A172 (cell line): ENCODE measurements at places on chromosomes 5 and 9. TPM values are rescaled to one million over a fixed set of nuclear protein-coding genes. Genes with fewer than 3 reads are reported as not detected.

Gene TAS2R1
- not detected in 2 replicates for total RNA-seq

Gene MSMP
- total RNA-seq, result not detected in 2 replicates

Gene PCDHGA2
- 0.57 and 1.1 TPM in 2 replicates for total RNA-seq

Gene IFNA21
- not detected in 2 replicates for total RNA-seq

- no peak for DNase-seq
These were observed 145.7 kb downstream of the EGFLAM start for GRCh38 chr5:38403877-38404635.

DNA sequence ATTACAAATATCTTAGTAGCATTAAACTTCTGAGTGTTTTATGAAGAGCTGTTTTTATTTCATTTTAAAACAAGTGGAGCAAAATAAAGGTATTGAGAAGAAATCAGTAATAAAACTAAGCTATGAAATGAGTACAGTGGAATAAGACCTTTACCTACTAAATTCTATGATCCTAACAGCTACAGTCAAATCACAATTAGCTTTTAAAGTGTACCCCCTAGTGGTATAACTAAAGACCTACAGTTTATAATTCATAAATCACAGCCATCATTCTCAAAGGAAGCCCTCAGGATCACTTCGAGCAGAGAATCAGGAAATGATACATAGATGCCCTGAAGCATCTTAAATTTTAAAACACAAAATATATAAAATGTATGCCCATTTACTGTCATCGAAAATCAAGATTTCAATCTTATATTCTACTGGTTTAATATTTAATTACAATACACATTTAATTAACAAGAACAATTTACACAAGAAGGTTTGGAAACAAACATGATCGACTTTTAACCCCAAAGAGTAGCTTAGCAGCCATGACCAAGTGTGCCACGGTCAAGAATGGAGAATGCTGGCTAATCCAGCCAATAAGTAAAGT, 12.3 kb downstream of the CCNH start:
- DNase-seq, result peak; percentile 48

DNA sequence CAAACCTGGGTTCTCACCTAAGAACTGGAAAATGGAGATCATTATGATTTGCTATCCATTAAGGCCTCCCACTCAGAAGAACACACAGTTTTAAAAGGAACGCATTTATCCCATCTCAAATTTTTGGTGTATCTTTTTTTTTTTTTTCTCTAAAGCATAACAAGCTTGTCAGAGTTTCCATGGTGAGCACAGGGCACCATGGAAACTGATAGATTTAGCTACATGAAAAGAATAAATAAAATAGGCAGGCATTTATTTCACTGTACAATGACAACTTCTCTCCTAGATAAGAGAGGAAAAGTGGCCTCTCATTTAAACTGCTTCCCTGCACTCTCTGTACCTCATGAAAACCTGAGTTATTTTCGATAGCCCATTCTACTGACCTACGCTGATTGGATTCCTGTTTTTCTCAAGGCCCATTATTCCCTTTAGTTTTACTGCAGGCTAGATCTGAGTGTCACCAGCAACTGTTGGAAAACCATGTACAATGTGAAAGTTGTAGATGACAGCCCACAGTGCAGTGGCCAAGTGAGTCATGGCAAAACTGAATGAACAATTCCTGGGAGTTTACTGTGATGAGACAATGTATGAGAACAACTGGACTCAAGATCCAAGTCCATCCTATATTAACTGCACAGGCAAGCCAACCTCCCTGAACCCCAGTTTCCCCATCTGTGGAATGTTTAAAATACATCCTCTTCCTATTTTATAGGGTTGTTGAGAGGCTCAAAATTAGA, 4.3 kb upstream of the GDA start:
- no peak for DNase-seq

GRCh38 chr5:80672140-80672736, 17.5 kb upstream of the DHFR start:
- DNase-seq, result peak; percentile 60

GRCh38 chr9:136011376-136011702, 50.2 kb upstream of the UBAC1 start:
- DNase-seq, result no peak

- peak; percentile 36 for DNase-seq
These were observed 1.1 kb downstream of the POLR1E start for GRCh38 chr9:37486616-37487548.

GRCh38 chr5:64497386-64497785, 8.4 kb upstream of the RGS7BP start:
- DNase-seq, result no peak

DNA sequence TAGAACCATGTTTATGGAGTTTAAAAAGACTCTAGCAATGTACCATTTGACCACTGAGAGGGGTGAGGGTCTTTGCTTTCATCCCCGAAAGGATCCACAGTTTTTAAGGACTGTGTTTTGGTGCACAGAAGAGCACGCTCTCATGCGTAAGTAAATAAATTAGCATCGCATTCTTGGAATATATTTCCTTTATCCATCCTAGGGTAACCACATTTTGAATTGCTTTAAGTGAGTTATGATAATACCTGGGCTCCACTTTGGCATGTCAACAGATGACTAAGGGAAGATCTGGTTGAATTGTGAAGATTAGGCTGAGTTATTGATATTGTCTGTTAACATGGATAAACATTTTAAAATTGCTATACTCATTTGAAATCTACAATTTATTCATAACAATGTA, 89.4 kb upstream of the EDIL3 start:
- DNase-seq, result no peak

DNA sequence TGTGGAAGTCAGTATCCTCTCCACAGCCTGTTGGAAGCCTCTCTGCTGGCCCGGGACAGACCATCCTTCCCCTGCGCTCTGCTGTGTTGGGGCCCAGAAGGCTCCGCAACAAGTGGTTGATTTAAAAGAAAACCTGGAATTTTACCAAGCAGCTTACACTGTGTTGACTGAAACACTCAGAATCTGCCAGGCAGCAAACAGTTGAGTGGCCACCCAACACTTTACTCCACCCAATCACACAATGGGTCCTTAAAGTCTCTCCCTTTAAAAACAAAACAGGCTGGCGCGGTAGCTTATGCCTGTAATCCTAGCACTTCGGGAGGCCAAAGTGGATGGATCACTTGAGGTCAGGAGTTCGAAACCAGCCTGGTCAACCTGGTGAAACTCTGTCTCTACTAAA, 28.0 kb upstream of the DMRT3 start:
- DNase-seq, result no peak
